ENCODE measurements at places on chromosomes 1 and 21.
A peak's percentile ranks its signal among the peaks of the same experiment; 100 is the strongest.

DNA sequence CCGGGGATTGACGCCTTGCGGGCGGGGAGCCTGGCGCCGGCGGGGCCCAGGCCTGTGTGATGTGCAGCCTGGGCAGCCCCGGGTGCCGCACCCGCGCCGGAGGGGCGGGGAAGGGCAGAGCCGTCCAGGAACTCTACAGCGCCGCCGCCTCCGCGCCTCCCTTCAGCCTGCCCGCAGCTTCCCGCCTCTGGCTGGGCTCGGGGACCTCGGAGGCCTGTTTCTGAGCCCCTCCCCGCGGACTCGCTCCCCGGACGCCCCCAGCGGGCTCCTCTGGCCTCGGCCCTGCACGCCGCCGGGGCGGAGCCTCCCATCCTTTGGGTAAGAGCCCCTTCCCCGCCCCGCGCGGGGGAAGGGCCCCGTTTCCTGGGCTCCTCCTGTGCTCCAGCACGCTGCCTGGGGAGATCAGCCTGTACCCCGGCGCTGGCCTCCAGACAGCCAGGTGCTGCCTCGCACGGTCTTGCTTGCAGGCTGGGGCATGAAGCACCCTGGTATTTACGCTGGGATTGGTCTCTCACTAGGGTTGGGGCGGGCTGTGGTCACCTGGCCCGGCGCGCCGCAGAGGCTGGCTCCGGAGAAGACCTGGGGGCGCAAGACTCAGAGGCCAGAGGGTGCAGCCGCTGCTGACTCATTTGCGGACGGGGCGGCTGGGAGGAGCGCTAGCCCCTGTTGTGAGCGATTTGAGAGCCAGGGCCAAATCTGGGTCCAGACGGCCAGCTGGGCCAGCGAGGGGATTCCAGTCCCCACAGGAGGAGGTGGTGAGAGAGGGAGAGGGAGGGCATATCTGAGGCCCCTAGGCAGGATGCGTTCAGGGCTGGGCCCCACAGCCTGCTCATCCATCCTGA lies 5.7 kb upstream of the ACOT11 start:
- DNase-seq = peak; percentile 72

DNA sequence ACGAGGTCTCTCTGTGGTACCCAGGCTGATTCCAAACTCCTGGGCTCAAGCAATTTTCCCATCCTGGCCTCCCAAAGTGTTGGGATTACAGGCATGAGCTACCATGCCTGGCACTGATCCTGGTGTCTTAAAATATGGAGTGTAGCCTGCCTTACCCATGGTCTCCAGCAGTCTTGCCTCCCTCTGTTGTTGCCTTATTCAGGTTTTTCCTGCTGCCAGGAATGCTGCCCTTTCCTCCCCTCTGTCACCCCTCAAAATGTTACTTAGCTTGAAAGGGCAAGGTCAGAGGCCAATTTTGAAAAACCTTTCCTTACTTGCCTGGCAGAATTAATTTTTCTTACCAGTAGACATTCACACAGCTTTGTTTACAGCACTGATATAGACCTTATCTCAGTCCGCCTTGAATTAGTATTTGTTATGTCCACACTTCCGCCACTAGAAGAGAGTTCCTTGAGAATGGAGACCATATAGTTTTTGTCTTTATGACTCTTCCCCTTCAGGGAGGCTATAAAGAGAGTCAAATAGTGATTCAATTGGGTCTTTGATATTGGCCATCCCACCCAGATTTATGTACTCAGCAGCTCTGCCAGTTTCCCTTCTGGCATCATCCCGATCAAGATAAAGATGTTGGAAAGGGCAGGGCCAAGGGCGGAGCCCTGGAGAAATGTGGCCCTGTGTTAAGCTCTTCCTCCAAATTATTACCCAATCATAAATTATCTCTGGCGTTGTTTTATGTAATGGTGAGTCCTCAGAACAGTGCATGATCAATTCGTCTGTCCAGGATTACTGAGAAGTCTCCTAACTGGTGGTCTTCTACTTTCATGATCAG lies 38.8 kb downstream of the C1orf21 start:
- no peak for DNase-seq

DNA sequence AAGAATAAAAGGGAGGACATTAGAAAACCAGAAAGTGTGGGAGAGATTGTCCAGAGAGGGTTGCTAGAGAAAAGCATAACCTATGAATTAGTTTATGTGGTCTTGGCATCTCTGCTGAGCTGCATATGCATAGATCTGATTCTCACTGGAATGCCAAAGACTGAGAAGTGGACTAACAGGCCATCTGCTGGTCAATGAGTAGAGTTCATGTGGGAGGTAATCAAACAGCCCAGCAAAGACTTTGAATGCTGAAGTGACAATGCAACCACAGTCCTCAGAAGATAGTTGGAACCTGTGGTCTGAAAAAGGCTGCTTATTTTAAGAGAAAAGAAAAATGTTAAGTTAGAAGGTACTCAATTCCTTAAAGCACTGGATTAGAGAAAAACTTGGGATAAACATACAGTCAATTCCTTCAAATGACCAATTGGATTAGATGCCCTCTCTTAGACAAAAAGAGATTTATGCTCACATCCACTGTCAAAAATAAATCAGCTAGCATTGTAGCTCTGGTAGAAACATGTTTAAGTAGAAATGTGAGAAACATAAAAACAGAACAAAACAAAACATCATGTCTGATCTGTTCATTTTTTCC lies 382.8 kb downstream of the AMY1C start:
- DNase-seq = peak; percentile 48

DNA sequence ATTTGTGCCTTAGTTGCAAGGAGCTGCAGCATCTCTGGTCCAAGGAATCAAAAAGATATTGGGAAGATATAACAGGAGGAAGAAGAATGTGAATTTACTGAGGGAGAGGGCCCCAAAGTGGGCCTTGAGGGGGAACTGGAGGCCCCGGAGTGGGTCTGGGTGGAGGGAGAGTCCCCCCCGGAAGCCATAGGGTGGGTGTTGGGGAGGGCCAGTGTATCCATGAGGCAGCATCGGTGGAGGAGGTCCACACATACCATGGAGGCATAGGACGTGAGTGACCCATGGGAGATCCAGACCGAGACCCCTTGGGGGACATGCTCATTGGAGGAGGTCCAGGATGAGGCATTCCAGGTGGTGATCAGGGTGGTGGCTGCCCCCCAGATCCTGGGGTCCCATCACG lies 708 bp upstream of the C1orf167 start:
- DNase-seq = no peak

DNA sequence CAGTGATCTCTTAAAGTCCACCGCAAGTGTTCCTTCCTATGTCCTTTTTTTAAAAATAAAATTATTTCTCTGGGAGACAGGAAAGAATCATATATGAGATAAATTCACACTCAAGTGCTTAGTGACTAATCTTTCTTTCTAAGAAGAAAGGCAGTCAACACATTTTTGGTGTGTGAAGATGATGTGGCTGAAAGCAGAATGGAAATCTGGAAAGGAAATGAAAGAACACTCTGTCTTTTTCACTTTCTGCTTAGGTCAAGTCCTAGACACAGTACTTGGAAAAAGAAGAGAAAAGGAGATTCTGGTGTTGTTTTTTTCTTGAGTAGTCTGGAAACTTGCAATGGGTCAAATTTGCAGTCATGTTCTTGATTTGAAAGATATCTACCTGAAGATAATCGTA lies 45.5 kb upstream of the PRRX1 start:
- no peak for DNase-seq

- no peak for DNase-seq
Observed at GRCh38 chr1:216627252-216627651, 96.0 kb downstream of the ESRRG start.

GRCh38 chr21:29586696-29587095 lies 288.0 kb downstream of the BACH1 start:
- DNase-seq = no peak

- DNase-seq = no peak
Observed at GRCh38 chr1:207401578-207401977, 52.5 kb upstream of the CR2 start.

GRCh38 chr1:182629499-182630096 lies 25.4 kb upstream of the RGS16 start:
- DNase-seq = no peak

GRCh38 chr1:232271991-232272589 lies 357.8 kb downstream of the SIPA1L2 start:
- DNase-seq = no peak

- no peak for DNase-seq
Observed at GRCh38 chr21:14617871-14618270, 71.8 kb upstream of the SAMSN1 start.

- DNase-seq = no peak
Observed at GRCh38 chr1:221782970-221783369, 41.1 kb upstream of the DUSP10 start.

DNA sequence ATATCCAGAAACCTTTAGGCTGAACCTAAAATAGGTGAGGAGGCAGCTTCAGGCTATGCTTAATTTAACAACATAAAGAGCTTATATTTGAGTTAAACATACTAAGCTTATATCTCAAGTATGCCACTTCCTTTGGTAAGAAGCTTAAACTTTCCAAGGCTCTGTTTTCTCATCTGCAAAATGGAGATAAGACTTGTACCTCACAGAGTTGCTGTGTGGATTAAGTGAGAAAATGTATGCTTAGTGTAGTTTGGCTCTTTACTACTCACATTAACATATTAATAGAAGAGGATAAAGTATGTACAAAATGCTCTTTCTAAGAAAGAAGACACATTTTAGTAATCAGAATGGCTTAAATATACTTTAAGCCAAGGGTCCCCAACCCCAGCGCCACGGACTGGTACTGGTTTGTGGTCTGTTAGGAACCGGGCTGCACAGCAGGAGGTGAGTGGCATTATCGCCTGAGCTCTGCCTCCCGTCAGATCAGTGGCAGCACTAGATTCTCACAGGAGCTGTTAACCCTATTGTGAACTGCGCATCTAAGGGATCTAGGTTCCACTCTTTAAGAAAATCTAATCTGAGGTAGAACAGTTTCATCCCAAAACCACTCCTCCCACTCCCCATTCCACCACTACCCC lies 77.2 kb downstream of the HS2ST1 start:
- no peak for DNase-seq

- DNase-seq = no peak
Observed at GRCh38 chr1:23643736-23644554, 47.7 kb upstream of the RPL11 start.

- no peak for DNase-seq
Observed at GRCh38 chr1:160308451-160309184, 23.7 kb upstream of the PEX19 start.

DNA sequence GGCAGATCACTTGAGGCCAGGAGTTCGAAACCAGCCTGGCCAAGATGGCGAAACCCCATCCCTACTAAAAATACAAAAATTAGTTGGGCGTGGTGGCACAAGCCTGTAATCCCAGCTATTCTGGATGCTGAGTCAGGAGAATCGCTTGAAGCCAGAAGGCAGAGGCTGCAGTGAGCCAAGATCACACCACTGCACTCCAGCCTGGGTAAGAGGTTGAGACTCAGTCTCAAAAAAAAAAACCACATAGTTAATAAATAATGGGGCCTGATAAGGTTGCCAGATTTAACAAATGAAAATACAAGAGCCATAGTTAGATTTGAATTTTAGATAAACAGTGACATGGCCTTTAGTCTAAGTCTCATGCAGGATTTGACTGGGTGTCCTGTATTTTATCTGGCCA lies 175.7 kb downstream of the ZZZ3 start:
- peak; percentile 57 for DNase-seq

- DNase-seq = no peak
Observed at GRCh38 chr1:211386921-211387320, 60.3 kb downstream of the TRAF5 start.

- DNase-seq = no peak
Observed at GRCh38 chr1:22224631-22225030, 81.7 kb upstream of the WNT4 start.

- no peak for DNase-seq
Observed at GRCh38 chr1:20183035-20183434, 2.9 kb upstream of the UBXN10 start.

GRCh38 chr1:185365951-185366350 lies 48.9 kb upstream of the IVNS1ABP start:
- no peak for DNase-seq

GRCh38 chr21:45152265-45152746 lies 77.9 kb downstream of the ADARB1 start:
- no peak for DNase-seq

DNA sequence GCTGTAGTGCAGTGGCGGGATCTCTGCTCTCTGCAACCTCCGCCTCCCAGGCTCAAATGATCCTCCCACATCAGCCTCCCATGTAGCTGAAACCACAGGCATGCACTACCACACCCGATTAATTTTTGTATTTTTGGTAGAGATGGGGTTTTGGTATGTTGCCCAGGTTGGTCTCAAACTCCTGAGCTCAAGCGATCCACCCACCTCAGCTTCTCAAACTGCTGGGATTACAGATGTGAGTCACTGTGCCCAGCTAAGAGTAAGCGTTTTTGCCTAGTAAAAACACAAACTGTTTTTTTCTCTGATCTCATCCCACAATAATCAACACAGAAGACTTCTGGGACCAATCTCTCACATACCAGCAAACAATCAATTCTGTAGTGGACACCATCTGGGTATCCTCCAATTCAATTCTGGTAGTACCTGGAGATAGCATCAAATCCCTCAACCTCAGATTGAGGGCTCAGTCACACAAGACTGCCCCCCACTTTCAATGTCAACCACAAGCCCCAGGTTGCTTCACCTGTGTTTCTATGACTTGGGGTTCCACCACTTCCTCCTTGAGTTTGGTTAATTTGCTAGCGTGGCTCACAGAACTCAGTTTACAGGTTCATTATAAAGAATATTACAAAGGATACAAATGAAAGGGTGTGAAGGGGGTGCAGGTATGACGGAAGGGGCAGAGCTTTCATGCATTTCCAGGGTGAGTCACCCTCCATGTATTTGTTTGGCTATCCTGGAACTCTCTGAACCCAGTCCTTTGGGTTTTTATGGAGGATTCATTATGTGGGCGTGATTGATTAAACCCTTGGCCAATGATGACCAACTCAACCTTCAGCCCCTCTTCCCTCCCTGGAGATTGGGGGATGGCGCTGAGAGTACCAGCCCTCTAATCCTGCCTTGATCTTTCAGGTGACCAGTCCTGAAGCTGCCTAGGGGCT lies 40.0 kb upstream of the RHOU start:
- no peak for DNase-seq

GRCh38 chr1:14513111-14513510 lies 85.4 kb upstream of the KAZN start:
- no peak for DNase-seq

DNA sequence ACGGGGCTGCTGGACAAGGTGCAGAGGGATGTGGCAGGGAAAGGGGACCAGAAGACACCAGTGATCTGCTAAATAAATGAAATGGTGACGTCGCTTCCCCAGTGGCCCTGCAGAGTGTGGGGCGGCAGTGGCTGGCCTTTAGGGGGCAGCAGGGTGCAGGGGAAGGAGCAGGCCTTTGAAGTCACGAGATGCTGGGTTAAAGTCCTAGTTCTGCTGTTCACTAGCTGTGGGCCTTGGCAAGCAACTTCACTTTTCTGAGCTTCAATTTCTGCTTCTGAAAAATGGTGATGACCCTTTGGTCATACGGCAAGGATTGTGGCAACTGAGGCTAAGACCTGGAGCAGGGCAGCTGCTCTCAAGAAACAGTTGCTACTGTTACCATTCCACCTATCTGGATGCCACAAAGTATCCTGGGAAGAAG lies 9.2 kb upstream of the GALE start:
- peak; percentile 69 for DNase-seq

GRCh38 chr1:164953098-164953497 lies 394.1 kb downstream of the PBX1 start:
- no peak for DNase-seq

Data from ACHN (cell line).